ENCODE measurements at places on chromosomes 16 and 17.

DNA sequence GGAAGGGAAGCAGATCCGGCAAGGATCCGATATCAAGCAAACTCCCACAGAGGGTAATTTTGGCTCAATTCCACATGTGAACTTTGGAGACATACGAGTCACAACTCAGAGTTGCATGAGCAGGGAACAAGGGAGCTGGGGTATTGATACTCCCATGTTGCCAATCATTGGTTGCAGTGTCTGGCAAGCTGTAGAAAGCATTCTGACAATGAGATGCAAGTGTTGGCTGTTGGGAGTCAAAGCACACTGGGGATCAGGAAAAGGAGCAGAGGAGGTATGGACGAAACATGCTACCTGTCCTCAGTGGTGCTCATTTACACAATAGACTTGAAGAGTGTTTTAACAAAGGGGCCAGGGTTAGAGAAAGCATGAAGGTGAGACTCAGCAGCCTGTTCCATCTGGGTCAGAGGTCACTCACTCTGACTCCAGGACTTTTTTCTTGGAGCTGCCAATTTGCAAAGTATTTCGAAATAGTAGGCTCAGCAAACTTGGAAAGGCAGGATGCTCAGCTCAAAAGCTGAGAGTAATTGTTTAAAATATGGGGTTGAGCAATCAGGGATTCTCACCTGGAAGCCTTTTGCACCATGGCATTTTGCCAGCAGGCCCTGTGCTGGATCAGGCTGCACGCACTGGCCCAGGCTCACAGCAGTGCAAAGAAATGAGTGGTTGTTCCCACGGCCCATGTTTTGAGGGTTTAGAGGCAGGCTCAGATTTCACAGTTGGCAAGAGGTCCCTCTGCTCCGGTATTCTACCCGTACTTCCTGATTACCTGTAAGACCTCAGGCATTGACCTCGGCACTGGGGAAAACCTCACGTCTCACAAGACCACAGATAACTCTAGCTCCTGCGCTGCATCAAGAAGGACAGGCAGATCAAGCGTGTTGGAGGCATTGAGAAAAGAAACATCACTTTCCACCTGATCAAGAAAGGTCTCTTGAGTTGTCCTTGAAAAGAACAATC, 17.6 kb upstream of the NKD1 start:
- no peak for DNase-seq

GRCh38 chr16:24516900-24517669, 22.3 kb upstream of the RBBP6 start:
- DNase-seq = peak; percentile 86

DNA sequence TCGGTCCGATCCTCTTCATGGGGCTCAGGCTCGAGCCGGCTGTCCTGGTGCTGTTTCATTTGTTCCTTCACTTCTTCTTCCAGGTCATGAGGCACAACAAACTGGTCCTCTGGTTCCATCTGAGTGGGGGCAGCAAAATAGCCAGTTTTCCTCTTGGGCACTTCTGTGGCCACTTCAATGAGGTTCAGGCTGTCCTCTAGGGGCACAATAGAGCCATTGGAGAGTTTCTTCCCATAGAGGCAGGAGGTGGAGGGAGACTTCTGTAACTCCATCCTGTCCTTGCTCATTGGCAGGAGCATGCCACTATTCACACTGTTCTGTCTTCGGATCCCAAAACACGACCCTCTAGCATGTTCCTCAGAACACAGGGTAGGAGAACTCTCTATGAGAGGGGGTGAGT, 22.9 kb downstream of the MARVELD3 start:
- DNase-seq = no peak

DNA sequence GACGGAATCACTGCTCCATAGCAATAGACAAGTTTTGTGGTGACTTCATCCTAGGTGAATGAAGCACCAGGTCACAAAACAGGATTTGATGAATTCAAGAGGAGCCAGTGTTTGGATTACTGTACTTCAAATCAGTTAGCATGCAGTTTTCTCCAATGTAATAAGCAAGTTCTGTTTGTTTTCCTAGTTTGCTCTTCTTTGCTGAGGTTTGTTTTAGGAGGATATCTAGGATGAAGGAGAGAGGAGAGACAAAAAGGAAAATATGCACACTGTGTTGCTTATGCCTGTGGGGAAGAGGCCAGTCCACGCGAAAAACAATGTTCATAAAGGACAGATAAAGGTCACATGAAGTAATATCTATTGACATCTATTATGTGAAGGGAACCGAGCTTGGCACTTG, 9.0 kb downstream of the KRT37 start:
- DNase-seq = no peak

DNA sequence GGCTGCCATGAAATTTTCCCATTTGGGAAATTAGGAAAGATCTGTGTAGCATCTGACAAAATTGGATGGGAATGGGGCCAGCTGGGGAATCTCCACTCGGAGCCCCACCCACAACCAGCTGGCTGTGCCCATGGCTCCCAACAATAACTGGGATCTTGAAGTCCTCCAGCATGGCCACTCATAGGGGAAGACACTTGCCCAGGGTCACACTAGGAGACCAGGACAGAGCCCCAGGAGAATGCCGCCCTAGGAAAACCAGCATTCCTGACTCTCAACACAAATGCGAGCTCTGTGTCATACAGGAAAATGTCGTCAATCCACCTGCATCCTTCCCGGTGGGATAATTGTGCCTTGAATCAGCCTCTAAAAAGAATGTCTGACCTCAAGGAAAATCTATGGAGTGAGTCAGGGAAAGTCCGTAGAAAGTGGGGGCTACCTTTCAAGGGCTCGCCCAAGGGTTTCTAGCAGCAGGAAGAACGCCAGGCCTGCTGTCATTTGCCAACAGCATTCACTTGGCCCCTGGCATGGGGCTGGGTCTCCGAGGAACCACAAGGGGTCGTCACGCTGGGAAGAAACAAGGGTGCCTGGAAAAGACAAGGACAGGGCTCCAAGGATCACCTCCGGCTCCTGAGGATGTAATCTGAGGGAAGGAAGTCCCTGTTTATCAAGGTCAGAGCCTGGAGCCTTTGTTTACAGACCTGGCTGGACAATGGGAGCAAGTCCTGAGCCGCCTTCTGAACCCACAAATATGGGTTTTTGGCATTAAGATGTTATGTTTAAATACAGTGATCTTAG, 15.9 kb downstream of the CDH5 start:
- DNase-seq = no peak

- no peak for DNase-seq
Observed at GRCh38 chr17:59814685-59815084, 78.1 kb downstream of the TUBD1 start.

DNA sequence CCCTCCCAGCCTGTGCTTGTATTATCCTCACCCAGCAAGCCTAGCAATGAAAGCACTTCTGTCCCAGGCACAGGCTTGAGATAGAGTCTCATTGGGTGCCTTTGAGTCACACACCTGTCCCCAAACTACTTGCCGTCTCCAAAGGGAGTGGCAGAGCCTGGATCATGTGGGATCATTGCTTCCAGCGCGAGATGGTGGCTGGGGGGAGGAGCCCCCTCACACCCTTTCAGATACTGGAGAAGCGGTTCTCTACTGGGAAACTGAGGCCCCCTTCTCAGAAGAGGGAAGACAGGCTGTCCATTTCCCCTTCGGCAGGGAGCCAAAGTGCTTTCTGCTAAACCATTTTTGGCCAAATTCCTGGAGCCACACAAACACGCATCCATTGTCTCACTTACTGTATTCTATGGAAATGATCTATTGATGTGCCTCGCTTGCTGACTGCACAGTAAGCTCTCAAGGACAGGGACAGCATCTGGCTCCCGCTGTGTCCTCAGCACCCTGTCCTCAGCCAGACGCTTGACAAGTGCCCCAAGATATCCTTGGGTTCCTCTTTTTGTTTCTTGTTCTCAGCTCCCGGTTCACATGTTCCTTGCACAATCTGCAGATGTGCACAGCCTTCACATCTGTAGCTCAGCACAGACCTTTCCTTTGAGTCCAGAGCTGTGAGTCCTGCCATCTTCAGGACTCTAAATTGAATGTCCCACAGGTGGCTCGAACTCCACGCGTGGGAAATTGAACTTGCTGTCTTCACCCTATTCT, 26.0 kb upstream of the DLX3 start:
- peak; percentile 9 for DNase-seq

DNA sequence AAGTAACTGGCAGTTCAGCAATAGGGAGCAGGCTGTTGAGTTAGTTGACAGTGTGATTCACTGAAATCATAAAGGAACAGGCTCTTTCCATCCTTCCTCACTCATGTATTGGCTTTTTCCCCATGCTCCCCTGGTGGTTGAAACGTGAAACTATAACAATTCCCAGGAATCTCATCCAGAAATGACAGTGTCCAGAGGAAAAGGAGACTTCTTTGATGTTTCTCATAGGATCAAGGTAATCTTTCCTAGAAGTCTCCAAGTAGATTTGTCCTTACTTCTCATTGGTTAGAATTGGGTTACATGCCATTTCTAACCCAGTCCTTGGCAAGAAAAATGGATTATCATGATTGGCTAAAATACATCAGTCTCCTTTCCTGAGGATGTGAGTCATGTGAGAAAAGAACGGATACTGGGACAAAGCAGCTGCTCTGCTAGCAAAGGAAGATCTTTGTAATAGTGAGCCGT, 14.4 kb downstream of the TTC19 start:
- DNase-seq = no peak

GRCh38 chr16:58853854-58854791, 120.0 kb upstream of the GOT2 start:
- no peak for DNase-seq
